ENCODE measurements at places on chromosomes 7 and 10. TPM values are rescaled to one million over a fixed set of nuclear protein-coding genes. Genes with fewer than 3 reads are reported as not detected.

The MBL2 gene
- total RNA-seq: not detected

The STAMBPL1 gene
- 8.6 TPM for total RNA-seq

The HOXA6 gene
- 0.92 TPM for total RNA-seq

The ABCB1 gene
- 4.5 TPM for total RNA-seq

The LAMB1 gene
- 240 TPM for total RNA-seq

The OPN4 gene
- 0.32 TPM for total RNA-seq

The SLC39A12 gene
- not detected for total RNA-seq

The GIMAP8 gene
- 7.1 TPM for total RNA-seq

The LIPK gene
- total RNA-seq: not detected

The OR2A1 gene
- total RNA-seq: not detected

The OPALIN gene
- not detected for total RNA-seq

The CLDN3 gene
- not detected for total RNA-seq

The HTR7 gene
- 1.7 TPM for total RNA-seq

The PRKAR2B gene
- total RNA-seq: 89.5 TPM

The DEPP1 gene
- total RNA-seq: 413 TPM

The EVX1 gene
- not detected for total RNA-seq

The IDI2 gene
- total RNA-seq: not detected

The NUPR2 gene
- not detected for total RNA-seq

The GJD4 gene
- not detected for total RNA-seq

The TACC2 gene
- 53.7 TPM for total RNA-seq

The HOXA9 gene
- total RNA-seq: 0.50 TPM

The SLC26A3 gene
- 12.0 TPM for total RNA-seq

The CLRN3 gene
- total RNA-seq: not detected

The FAM107B gene
- total RNA-seq: 7.5 TPM

The BTBD16 gene
- not detected for total RNA-seq

The CALHM3 gene
- total RNA-seq: not detected

The AKR1C2 gene
- total RNA-seq: 9.3 TPM

The MSMB gene
- total RNA-seq: not detected

The TAS2R4 gene
- 0.33 TPM for total RNA-seq

The GHRHR gene
- not detected for total RNA-seq

The SORCS1 gene
- total RNA-seq: 7.1 TPM

The THNSL1 gene
- 0.83 TPM for total RNA-seq

The SYT15B gene
- 2.5 TPM for total RNA-seq

The C10orf62 gene
- total RNA-seq: not detected

The FAM25A gene
- total RNA-seq: not detected

The ASIC3 gene
- total RNA-seq: 1.3 TPM

The GBX1 gene
- not detected for total RNA-seq

The PRSS2 gene
- total RNA-seq: 0.39 TPM
